ENCODE measurements at places on chromosomes 7 and 10. TPM values are rescaled to one million over a fixed set of nuclear protein-coding genes. Genes with fewer than 3 reads are reported as not detected.

- H3K27me3 ChIP-seq, result no peaks in the 10 kb centered on the region
- no peak for DNase-seq
- H3K4me1 ChIP-seq, result no peaks in the 10 kb centered on the region
- no peaks in the 10 kb centered on the region for H3K36me3 ChIP-seq
- H3K27ac ChIP-seq, result no peak overlapping the region
- no peak overlapping the region for H3K4me3 ChIP-seq
These were observed 149.3 kb upstream of the DPP6 start for GRCh38 chr7:153902862-153903261.

- DNase-seq, result peak; percentile 91
- H3K4me3 ChIP-seq, result peak overlapping the region; percentile 81
- peaks cover 43% of the 10 kb centered on the region for H3K36me3 ChIP-seq
- no peaks in the 10 kb centered on the region for H3K27me3 ChIP-seq
- H3K27ac ChIP-seq, result peak overlapping the region; percentile 94
- peaks cover 71% of the 10 kb centered on the region for H3K4me1 ChIP-seq
These were observed 442 bp upstream of the LZTS2 start for GRCh38 chr10:100998991-100999741.

- H3K4me1 ChIP-seq, result peaks cover 23% of the 10 kb centered on the region
- H3K4me3 ChIP-seq, result no peak overlapping the region
- H3K36me3 ChIP-seq, result 0 out of 2 replicates have a peak, but pooled peaks cover 6% of the 10 kb centered on the region
- no peak overlapping the region for H3K27ac ChIP-seq
- DNase-seq, result no peak
These were observed 102.1 kb upstream of the ANLN start for GRCh38 chr7:36287371-36288241.

DNA sequence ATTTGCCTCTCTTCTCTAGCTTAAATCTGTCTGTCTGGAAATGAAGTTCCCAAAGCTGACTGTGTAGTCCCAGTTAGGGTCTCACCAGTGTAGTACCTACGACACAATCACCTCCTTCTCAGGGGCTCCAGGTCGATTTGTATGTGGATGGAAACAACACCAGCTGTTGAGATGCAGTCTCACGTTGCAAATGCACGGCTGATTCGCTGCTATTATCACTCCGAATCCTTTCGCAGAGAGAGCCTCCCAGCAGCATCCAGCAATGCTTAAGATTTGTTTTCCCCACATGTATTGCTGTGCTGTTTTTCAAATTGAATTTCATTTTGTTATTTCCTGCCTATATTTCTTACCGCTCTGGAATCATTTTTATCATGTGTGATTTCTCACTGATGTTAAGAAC lies 16.3 kb downstream of the VSTM4 start:
- H3K4me1 ChIP-seq, result no peaks in the 10 kb centered on the region
- H3K27me3 ChIP-seq, result no peaks in the 10 kb centered on the region
- H3K4me3 ChIP-seq, result no peak overlapping the region
- H3K36me3 ChIP-seq, result no peaks in the 10 kb centered on the region

- no peaks in the 10 kb centered on the region for H3K36me3 ChIP-seq
- H3K27ac ChIP-seq, result no peak overlapping the region
- no peaks in the 10 kb centered on the region for H3K27me3 ChIP-seq
- no peak overlapping the region for H3K4me3 ChIP-seq
- no peaks in the 10 kb centered on the region for H3K4me1 ChIP-seq
These were observed 141.1 kb downstream of the LRMDA start for GRCh38 chr10:75572478-75572877.

- peaks cover 31% of the 10 kb centered on the region for H3K4me1 ChIP-seq
- H3K36me3 ChIP-seq, result no peaks in the 10 kb centered on the region
- H3K27me3 ChIP-seq, result no peaks in the 10 kb centered on the region
- no peak for DNase-seq
These were observed 108.2 kb downstream of the OSBPL3 start for GRCh38 chr7:24871770-24872169.

DNA sequence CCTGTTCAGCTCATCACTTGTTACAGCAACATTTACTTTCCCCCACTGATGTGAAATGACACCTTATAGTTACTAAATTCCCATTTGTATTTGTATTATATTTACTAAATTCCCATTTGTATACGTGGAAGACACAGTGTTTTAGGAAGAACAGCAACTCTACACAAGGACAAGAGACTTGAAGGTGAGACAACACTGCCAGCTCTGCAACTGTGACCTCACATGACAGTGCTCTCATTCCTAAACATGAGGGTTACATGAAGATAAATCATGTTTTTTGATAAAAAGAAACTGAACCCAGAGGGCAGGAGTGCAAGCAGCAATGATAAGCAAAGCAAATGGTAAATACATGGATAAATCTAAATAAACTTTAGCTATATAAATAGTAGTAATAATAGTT lies 60.3 kb downstream of the ATAD1 start:
- no peaks in the 10 kb centered on the region for H3K4me1 ChIP-seq
- no peaks in the 10 kb centered on the region for H3K27me3 ChIP-seq
- no peak overlapping the region for H3K4me3 ChIP-seq
- no peak overlapping the region for H3K27ac ChIP-seq
- peaks cover 46% of the 10 kb centered on the region for H3K36me3 ChIP-seq
- no peak for DNase-seq

GRCh38 chr10:806451-807162 lies 117.1 kb upstream of the DIP2C start:
- H3K4me3 ChIP-seq, result no peak overlapping the region
- peaks cover 67% of the 10 kb centered on the region for H3K36me3 ChIP-seq
- peaks cover 34% of the 10 kb centered on the region for H3K4me1 ChIP-seq
- no peak for DNase-seq
- no peak overlapping the region for H3K27ac ChIP-seq
- no peaks in the 10 kb centered on the region for H3K27me3 ChIP-seq

DNA sequence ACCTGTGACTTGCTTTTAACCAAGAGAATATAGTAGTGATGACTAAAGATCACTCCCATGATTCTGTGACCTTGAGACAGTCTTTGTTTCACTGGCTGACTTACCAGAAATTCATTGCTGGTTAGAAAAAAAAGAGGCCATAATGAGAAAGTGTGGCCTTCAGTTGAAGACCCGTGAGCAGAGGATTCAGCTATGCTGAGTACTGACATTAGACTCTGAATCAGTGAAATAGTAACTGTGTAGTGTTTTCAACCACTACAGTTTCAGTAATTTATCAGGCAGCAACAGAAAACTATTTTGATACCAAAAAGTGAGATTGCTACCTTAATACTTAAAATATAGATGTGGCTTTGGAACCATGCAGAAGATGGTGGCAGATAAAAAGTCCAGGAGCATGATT lies 298.0 kb upstream of the KCND2 start:
- no peak for DNase-seq
- H3K27ac ChIP-seq, result no peak overlapping the region
- no peaks in the 10 kb centered on the region for H3K36me3 ChIP-seq
- no peaks in the 10 kb centered on the region for H3K27me3 ChIP-seq
- no peaks in the 10 kb centered on the region for H3K4me1 ChIP-seq

GRCh38 chr7:113267885-113268284 lies 149.5 kb upstream of the SMIM30 start:
- no peaks in the 10 kb centered on the region for H3K36me3 ChIP-seq
- peak overlapping the region; percentile 67 for H3K27ac ChIP-seq
- H3K4me1 ChIP-seq, result peaks cover 15% of the 10 kb centered on the region
- no peaks in the 10 kb centered on the region for H3K27me3 ChIP-seq

DNA sequence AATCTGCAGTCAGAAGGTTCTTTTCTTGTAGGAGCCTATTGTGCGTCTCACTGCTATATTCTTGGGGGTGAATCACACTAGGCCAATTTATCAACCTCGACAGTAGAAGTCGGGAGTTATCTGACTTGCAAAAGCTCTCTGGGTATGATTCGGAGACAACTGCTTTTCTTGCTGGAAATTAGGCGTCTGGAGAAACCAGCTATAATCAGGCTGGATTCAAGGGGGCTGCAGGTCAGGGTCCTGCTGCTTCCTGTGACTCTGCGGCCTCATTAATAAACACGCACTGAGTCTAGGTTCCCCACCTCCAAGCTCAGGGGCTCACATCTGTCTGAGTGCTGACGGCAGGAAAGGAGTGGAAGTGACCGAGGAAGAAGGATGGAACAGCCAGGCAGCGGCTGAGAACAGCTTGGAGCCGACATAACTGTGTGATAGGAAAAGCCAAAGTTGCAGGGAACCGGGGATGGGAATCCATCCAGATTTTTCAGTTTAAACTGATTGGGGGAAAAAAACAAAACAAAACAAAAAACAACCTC lies 184.6 kb downstream of the FANK1 start:
- no peaks in the 10 kb centered on the region for H3K36me3 ChIP-seq
- no peaks in the 10 kb centered on the region for H3K4me1 ChIP-seq
- H3K27me3 ChIP-seq, result 0 out of 2 replicates have a peak, but pooled peaks cover 3% of the 10 kb centered on the region
- no peak for DNase-seq

DNA sequence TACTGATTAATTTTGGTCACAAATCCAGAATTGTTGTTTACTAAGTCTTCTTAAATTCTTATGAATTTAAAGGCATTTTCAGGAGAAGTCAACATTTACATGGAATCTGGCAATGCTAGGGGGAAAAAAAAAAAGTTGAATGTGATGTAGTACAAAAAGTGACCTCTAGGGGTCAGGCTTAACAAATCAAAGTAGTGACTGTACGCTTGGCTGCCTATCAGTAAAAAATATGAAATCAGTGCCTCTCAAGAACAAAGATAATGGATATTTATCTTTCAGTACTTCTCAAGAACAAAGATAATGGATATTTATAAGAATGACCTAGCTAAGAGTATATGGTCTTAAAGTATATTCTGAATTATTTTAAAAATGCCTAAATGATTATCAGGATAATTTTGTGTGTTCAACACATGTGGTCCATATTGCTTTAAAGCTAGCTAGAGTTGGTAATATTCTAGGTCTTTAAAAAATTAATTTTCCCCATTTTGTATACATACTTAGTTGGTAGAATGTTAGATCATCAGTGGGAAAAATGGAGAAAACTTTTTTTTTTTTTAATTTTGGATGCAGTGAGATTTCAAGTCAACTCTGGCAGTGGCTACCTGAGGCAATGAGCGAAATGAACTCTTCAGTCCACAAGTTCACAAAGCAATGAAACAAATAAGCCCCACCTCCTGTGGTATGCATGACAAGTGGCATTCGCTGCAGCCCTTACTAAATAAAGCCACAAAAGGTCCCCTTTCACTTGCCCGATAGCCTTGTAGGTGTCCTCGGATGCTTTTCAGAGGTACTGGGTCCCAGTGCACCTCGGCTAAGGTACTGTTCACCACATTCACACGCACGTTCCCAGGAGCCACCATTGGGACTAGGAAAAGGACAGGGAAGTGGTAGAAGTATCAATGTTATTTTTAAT lies 51.2 kb upstream of the LAMB4 start:
- DNase-seq, result no peak
- H3K27ac ChIP-seq, result no peak overlapping the region
- no peaks in the 10 kb centered on the region for H3K4me1 ChIP-seq
- no peaks in the 10 kb centered on the region for H3K36me3 ChIP-seq

DNA sequence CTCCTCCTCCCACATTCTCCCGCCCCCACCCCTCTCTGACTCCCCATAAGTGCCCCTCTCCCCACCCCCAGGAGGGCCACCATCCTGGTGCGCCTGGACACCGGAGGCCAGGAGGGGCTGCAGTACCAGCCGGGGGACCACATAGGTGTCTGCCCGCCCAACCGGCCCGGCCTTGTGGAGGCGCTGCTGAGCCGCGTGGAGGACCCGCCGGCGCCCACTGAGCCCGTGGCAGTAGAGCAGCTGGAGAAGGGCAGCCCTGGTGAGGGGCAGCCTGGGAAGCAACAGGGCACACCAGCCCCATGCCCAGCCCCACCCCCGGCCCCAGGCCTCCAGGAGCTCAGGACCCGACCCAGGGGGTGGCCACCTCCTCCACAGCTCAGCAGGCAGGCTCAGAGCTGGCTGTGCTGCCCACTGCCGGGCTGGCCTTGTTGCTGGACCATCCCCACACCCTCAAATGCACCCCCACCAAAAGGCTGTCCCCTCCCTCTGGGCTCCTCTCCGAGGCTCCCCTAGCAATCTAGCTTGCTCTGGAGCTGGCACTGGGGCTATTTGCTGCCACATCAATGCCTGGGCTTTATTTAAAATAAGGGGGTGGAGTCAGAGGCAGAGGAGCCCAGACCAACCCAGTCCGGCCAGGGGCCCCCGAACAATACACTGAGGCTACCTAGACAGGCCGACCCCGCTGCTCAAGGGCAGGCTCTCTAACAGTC lies 14.8 kb downstream of the ATG9B start:
- DNase-seq, result no peak
- H3K27me3 ChIP-seq, result peaks cover 31% of the 10 kb centered on the region
- peaks cover 24% of the 10 kb centered on the region for H3K4me1 ChIP-seq
- no peak overlapping the region for H3K27ac ChIP-seq

DNA sequence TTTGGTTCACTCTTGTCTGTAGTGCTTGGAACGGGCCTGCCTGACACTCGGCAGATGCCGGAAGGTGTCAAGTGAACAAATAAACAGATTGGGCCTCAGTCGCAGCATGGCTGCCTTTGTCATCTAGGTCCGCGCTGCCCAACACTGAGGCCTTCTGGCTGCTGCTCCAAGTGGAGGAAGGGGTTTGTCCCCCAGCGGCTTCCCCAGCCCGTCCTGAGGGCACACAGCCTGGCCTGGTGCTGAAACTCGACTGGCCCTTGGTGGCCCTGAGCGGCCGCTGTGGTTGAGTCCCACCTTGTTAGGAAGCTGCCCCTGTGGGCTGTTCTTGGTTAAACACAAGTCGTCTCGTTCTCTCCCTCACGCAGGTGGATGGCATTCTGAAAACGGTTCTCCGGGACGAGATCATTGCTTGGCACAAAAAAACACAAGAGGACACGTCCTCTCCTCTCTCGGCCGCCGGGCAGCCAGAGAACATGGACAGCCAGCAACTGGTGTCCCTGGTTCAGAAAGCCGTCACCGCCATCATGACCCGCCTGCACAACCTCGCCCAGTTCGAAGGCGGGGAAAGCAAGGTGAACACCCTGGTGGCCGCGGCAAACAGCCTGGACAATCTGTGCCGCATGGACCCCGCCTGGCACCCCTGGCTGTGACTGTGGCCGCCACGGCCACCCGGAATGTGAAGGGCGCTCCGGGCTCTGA lies 132.1 kb downstream of the SMURF1 start:
- peaks cover 87% of the 10 kb centered on the region for H3K36me3 ChIP-seq
- H3K4me3 ChIP-seq, result no peak overlapping the region
- DNase-seq, result no peak

The RARRES2 gene
- not detected for total RNA-seq

The PRKCQ gene
- not detected for total RNA-seq

The ADRA2A gene
- 0.53 TPM for total RNA-seq

The PPP2R2D gene
- total RNA-seq, result 25.2 TPM

The PLXDC2 gene
- 0.38 TPM for total RNA-seq

The UTF1 gene
- total RNA-seq, result not detected

The CDHR1 gene
- total RNA-seq, result 0.03 TPM

The DOCK4 gene
- 1.5 TPM for total RNA-seq

The OPALIN gene
- total RNA-seq, result not detected
